ENCODE measurements at places on chromosomes 1 and 21.

- DNase-seq: no peak
Observed at GRCh38 chr1:208205216-208206013, 38.8 kb downstream of the PLXNA2 start.

DNA sequence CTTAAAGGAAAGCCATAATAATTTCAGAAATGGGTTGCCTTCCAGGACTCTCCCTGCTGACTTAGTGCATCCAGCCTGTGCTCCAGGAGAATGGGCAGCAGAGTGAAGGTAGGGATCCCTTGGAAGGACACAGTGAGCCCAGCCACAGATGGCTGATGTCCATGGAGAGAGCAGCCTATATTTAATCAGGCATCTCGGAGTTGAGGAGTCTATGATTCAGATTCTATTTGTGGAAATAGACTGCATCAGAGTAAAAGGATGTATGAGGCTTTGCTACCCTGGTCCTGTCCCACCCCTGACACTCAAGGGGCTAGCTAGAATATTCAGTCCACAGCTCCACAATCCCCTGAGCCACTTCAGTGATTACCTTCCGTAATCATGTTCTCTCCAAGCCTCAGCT, 43.8 kb upstream of the PBX1 start:
- DNase-seq: no peak

DNA sequence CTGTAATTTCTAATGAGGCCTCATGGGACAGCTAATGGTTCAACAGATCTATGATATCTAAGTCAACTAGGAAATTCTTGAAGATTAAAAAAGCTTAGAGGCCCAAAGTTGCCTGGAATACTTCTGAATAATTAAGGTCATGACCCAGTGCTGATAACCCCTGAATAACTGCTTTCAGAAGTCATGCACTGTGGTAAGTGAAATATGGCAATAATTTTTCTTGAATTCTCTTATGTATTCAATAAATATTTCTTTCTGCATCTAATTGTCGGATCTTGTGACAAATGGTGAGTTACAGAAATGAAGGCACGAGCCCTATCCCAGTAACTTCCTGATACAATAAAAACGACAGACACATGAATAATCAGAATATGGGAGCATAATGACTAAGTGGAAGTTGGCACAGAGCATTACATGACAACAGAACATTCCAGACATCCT, 219.3 kb upstream of the GREM2 start:
- no peak for DNase-seq

GRCh38 chr1:56570924-56571372, 8.4 kb downstream of the PLPP3 start:
- no peak for DNase-seq

DNA sequence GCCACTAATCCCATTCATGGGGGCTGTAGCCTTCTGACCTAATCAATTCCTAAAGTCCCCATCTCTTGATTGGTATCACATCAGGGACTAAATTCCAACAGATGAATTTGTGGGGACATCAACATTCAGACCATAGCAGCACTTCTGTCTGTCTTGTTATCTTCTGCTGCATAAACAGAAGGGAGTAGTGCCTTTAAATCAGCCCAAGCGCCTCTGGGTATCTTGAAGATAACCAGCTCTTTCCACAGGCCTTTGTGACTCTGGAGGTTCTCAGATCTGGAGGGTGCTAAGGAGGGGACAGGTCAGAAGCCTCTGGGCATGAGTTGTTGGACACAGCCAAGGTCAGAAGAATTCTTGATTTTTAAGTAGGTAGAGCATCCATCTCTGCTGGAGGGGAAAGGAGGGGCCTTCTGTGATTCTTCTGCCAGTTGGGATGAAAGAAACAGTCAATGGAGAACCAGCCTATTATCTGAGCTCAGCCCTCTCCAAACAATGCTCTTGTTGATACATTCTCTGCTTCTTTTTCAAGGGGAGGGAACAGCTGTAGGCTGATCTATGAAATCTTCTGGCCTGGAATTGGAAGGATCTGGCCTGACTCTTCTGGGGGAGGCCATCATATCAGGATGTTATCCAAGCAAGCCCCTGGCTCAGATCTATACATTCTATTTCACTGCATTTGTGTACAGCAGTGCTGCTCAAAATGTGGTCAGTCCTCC, 31.3 kb upstream of the LRIG2 start:
- no peak for DNase-seq

GRCh38 chr1:244874974-244875579, 10.7 kb upstream of the HNRNPU start:
- DNase-seq: no peak

GRCh38 chr1:15016526-15016925, 137.0 kb upstream of the TMEM51 start:
- DNase-seq: no peak

DNA sequence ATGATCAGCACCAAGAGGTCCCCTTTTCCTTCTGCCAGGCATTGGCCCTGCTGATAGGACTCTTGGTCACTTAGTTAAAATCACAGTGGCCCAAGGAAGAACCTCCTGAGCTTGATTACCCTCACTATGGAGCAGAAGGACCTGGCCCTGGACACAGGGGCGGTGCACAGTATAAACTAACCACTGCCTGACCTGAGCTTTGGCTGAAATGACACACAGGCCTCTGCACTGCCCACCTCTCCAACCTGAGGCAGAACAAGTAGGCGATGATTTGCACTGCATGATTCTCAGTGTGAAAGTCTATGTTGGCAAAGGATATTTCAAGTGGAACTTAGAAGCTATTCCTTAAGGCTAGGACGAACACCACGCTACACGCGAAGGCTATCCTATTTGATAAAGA, 48.5 kb downstream of the CAPN2 start:
- no peak for DNase-seq

GRCh38 chr21:18959817-18960216, 556.2 kb upstream of the TMPRSS15 start:
- no peak for DNase-seq

GRCh38 chr21:21332492-21332891, 334.3 kb downstream of the NCAM2 start:
- no peak for DNase-seq

DNA sequence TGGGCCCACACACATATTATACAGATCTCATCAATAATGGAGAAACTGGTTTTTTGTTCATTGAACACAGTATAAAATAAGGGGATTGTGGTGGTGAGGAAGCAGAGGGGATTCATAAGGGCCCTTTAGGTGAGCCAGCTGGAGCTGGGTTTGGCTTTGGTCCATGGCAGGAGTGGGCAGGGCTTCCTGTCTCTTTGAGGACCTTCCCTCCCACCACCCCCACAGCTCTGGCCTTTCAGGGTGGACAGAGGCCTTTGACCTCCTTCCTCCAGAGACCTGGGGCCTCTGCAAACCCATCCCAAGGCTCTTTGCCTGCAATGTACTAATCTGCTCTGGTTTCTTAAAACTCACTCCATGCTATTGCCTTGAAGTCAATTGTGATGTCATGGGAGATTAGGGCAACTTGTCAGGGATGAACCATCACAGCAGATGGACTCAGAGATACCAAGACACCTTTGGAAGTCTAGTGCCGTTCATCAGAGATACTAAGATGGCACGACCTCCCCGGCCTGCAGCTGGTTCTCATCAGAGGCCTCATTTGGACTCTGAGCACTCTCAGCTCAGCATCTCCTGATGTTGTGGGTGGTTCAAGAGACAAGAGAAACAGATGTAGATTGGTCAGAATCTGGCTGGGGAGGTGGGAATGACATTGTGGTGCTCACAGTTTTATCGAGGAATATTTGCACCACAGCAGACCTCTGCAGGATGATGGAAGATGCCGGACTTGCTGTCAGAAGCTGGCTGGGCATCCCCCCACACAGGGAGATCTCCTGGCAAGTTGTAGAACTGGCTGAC, 37.9 kb downstream of the LHX4 start:
- DNase-seq: no peak

DNA sequence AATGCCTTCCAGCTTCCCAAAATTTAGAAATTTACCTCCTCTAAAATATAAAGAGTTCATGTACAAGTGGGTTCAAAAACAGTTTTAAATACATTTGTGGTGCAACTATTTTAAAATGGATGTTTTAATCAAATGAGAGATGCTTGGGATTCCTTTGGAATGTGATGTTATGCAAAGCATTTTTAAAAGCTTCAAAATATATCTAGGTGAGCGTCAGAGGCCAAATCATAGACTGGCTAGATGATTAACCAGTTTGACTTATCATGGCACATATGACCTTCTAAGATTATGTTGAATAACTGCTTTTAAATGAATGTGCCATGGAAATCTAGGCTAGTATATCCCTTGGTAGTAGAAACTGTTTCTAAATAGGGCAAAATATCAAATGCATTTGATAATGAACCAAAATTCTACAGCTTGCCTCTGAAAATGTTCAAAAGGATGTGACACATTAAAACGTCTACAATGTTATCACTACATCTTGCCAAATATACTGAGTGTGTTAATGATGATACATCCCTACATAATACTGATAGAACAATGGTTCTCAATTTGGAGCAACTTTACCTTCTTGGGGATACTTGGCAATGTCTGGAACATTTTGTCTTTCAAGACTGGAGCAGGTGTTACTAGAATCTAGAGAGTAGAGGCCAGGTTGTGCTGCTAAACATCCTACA, 650.9 kb upstream of the ADGRL2 start:
- DNase-seq: no peak

DNA sequence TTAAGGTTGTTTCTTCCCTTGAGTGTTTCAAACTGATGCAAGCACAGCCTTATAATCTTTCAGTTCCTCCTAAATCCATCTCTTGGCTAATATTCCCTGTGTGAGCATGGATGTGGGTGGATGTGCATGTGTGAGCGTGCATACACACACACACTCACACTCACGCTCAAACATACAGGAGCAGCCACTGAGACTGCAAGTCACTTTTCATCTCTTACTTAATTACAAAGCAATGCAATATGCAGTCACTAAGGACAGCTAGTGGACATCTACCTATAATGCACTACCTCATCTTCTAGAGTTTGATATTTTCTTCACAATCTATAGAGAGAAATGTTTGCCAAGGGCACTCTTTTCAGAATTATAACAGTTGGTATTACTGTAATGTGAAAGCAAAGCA, 1.4 kb downstream of the ESRRG start:
- DNase-seq: no peak

DNA sequence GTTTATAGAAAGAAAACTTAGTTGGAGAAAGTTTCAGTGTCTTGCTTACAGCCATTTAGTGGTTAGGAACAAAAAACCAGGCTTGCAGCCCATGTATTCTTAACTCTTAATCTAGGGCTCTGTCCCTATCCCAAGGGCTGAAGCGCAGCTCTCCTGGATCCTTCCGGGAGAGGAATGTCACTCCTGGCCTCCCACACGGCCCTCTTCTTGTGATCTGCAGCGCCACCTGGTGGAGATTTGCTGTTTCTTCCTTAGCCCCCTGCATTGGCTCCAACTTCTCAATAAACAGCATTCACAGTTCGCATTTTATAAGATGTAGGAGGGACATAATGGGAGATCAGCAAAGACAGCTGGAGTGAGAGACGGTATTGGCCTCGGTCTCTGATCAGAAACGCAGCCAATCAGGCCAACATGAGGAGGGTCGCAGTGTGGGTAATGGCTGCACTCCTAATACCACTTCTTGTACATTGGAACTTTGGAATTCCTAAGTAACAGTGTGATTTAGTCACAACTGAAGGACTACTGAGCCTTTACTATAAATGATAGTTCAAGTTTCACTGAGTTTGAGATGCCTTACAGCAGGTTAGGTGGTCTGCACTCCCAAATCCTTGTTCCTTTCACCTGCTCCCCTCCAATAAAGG, 283.4 kb downstream of the ASTN1 start:
- DNase-seq: peak; percentile 27

- DNase-seq: peak; percentile 66
Observed at GRCh38 chr1:90114521-90115141, 119.7 kb downstream of the ZNF326 start.

DNA sequence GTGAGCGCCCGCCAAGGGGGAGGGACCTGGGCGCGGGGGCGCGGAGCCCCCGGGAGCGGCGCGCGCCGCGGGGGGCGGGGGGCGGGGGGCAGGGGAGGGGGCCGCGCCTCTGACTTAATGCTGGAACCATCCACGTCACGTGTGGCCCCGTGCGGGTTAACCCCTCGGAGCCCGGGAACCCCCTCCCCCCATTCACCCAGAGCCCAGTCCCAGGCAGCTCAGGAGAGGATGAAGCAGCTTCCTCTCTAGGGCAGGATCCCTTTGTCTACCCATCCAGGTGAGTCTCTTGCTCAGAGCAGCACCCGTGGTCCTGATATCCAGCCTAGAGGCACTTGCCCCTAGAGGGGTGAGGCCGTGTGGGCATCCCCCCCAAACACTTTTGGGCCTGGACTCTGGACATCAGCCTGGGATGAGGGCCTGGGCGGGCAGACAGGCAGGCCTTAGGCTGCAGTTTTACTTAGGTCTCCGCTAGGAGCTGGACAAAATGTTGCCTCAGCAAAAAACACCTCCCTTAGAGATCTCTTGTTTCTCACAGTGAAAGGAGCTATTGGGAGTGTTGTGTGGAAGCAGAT, at the start of gene ALX3:
Gene ALX3 (minus strand): TSS at position 2 of the 572 bp plus-strand sequence. CDS start 60 bp downstream, outside the sequence.
- DNase-seq: no peak

- DNase-seq: no peak
Observed at GRCh38 chr1:215833941-215834729, 267.0 kb downstream of the KCTD3 start.

GRCh38 chr1:111778541-111779051, 22.9 kb downstream of the DDX20 start:
- no peak for DNase-seq

GRCh38 chr1:15833069-15833679, 14.3 kb upstream of the SPEN start:
- DNase-seq: no peak

DNA sequence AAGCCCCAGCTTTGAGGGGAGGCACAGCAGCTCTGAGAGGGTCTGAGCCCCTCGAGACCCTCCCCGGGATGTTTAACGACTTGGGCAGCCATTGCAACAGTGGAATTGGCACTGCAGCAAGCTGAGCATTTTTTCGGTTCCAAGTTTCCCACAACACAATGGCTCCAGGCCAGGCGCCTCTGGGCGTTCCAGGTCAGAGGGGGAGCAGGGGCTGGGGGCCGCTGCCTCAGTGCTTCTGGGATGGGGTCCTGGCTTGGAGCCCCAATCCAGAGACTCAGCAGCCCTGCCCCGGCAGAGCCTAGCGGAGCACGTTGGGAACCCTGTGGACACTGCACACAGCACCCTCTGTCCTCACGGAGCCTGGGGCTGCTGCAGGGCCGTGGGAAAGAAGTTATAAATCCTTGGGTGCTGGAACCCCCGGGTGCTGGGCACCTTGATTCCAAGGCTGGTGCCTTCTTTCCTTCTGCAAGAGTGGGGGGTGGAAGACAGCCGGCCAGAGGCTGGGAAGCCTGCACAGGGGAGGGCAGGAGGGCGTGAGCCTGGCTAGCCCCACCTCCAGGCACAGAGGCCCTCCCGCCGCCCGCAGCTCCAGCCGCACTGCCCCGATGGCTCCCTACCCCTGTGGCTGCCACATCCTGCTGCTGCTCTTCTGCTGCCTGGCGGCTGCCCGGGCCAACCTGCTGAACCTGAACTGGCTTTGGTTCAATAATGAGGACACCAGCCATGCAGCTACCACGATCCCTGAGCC, 50.1 kb downstream of the COL18A1 start:
- no peak for DNase-seq

- DNase-seq: no peak
Observed at GRCh38 chr1:8465013-8465412, 147.1 kb downstream of the SLC45A1 start.

DNA sequence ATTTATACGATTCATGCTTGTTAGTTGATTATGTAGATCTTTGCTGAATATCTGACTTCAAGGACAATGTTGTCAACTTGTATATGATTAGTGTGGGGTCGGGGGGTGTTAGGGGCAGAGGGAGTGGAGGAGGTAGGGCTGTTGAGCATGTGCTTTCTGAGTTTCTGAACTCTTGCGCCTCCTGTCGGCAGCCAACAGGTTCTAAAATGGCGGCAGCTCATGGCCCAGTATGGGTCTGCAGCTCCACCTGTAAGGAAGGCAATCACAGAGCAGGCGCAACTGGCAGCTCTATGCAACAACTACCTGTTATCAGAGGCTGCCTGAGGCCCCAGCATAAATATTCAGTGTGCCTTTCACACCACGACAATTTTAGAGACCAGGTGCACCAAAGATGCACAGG, 205.8 kb upstream of the PLXNA2 start:
- DNase-seq: no peak

Data from NCI-H1930 (cell line).